ENCODE measurements at places on chromosomes 4 and X. TPM values are rescaled to one million over a fixed set of nuclear protein-coding genes. Genes with fewer than 3 reads are reported as not detected.
A peak's percentile ranks its signal among the peaks of the same experiment; 100 is the strongest.

DNA sequence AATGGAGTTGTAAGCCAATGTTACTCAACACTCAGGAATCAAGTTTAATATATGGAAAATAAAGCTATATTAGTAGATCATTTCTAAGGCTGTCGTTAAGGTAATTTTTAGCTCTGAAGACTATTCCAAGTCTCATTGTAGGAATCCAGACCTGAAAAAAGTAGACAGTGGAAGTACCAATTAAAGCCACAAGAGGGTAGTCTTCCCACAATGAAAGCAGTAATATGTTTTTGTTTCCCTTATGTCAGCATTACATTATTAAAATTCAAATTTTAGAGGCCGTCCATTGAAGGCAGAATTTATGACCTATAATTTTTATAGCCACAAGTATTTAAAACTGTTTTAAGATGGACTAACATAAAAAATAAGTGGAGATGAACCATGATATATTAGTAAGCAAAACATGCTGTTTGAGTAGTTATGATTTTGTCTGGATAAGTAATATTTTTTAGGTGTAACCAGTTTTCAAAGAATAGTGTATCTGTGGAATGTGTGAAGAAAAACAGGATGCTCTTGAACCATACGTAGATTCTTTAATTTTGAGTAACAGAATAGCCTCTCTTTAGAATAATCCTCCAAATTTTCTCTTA lies 372.6 kb upstream of the TECRL start:
- H3K4me3 ChIP-seq, result no peak overlapping the region
- no peaks in the 10 kb centered on the region for H3K36me3 ChIP-seq
- H3K4me1 ChIP-seq, result peaks cover 3% of the 10 kb centered on the region
- H3K27ac ChIP-seq, result no peak overlapping the region

DNA sequence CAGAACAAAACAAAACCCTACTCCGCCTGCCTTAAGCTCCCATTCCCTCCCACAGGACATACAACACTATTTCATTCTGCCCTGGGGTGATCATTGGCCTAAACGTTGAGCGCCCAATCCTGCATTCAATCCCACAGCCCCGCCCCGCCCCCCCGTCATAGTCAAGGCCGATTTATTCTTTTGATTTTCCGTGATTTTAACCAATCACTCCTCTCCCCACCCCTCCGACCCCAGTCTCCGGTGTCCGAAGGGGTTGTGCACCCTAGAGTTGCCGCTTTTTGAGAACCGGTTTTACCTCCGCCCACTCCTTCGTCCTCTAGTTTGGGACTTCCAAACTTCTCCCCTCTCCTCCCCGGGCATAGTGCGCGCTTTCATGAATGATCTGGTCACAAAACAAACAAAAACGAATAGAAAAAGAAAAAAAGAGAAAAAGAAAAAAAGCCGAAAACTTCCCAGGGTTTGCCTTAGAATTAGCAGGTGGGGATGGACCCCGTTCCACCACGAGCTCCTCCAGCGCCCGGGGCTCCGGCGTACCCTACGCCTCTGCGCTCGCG lies 446 bp upstream of the UBE2A start:
- DNase-seq, result no peak
- no peaks in the 10 kb centered on the region for H3K4me1 ChIP-seq
- H3K27me3 ChIP-seq, result no peaks in the 10 kb centered on the region
- H3K4me3 ChIP-seq, result peak overlapping the region; percentile 21
- peak overlapping the region; percentile 66 for H3K27ac ChIP-seq
- H3K36me3 ChIP-seq, result no peaks in the 10 kb centered on the region

DNA sequence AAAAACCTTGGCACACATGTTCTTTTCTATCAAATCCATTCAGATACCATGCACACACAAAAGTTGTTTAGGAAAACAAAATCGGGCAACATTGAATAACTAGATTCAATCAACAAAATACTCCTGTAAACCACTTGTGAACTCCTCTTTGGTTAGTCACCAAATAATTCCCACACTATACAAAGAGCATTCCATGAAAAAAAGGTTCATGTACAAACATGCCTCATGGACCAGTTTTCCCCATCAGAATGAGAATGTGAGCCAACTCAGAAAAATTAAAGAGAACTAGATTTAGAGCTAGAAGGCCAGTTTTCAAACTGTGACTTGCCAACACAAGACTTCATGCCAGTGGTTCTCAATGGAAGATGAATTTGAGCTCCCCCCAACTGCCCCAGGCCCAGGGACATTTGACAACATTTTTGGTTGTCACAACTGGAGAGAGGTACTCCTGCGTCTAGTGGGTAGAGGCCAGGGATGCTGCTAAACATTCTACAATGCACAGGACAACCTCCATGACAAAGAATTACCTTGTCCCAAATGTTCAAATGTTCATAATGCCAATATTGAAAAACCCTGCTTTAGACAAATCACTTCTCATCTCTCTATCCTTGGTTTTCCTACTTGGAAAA lies 55.4 kb downstream of the GPC3 start:
- H3K27ac ChIP-seq, result no peak overlapping the region
- no peaks in the 10 kb centered on the region for H3K36me3 ChIP-seq
- no peak for DNase-seq

GRCh38 chr4:174154215-174154854 lies 129.1 kb downstream of the FBXO8 start:
- no peaks in the 10 kb centered on the region for H3K27me3 ChIP-seq
- H3K4me3 ChIP-seq, result no peak overlapping the region
- no peaks in the 10 kb centered on the region for H3K4me1 ChIP-seq

DNA sequence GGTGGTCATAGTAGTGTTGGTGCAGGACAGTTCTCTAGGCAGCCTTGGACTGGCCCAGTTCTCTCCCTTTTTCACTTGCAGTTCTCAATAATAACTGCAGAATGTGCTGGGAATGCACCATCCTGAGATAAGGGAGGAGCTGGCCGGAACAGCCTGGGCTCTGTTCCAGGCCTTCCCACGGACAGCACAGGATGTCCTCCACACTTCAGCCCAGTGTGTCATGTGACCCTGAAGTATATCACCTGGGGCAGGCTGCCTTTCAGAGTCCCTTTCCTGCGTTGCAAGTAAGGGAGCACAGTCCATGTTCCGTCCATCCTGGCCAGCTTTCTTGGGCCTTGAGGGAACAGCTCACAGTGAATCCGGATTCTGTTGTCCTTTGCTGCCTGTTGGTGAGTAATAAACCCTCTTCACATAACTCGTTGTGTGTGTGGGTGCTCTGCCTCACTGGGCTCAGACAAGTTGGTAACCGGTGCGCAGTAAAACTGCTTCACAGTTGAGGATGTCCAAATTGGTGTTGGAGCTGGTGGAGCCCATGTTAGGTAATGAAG lies 32.3 kb upstream of the BBS12 start:
- DNase-seq, result no peak
- no peak overlapping the region for H3K27ac ChIP-seq
- no peaks in the 10 kb centered on the region for H3K27me3 ChIP-seq

GRCh38 chr4:1250921-1251772 lies 2.2 kb upstream of the CTBP1 start:
- H3K27me3 ChIP-seq, result no peaks in the 10 kb centered on the region
- no peak overlapping the region for H3K4me3 ChIP-seq
- H3K27ac ChIP-seq, result no peak overlapping the region
- H3K36me3 ChIP-seq, result no peaks in the 10 kb centered on the region
- H3K4me1 ChIP-seq, result peaks cover 3% of the 10 kb centered on the region

- no peaks in the 10 kb centered on the region for H3K27me3 ChIP-seq
- DNase-seq, result no peak
- no peak overlapping the region for H3K27ac ChIP-seq
- no peak overlapping the region for H3K4me3 ChIP-seq
- H3K36me3 ChIP-seq, result no peaks in the 10 kb centered on the region
Observed at GRCh38 chrX:139924696-139925095, 8.2 kb downstream of the ATP11C start.

- DNase-seq, result no peak
- H3K36me3 ChIP-seq, result no peaks in the 10 kb centered on the region
- no peaks in the 10 kb centered on the region for H3K4me1 ChIP-seq
Observed at GRCh38 chr4:63315651-63316050, 1093.6 kb downstream of the TECRL start.

Gene GLRA3
- not detected for total RNA-seq

Gene COQ2
- 6.6 TPM for total RNA-seq
